ENCODE measurements at places on chromosomes 7 and 10. TPM values are rescaled to one million over a fixed set of nuclear protein-coding genes. Genes with fewer than 3 reads are reported as not detected.

DNA sequence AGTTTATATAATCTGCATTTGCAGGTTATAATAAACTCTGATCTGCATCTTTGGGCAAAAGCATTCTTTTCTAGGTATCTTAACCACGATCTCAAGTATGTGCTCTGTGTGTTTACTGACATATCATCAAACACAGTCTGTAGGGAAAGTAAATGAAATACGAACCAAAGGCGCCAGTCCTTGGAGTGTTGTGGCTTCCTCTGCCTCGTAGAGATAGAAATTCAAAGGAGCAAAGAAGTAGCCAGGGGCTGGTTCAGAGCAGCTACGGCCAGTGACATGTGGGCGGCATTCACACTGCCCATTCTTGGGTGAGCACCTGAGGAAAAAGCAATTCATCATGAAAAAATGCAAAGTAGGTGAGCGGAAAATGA lies 38.7 kb downstream of the LAMB4 start:
- no peak for DNase-seq

DNA sequence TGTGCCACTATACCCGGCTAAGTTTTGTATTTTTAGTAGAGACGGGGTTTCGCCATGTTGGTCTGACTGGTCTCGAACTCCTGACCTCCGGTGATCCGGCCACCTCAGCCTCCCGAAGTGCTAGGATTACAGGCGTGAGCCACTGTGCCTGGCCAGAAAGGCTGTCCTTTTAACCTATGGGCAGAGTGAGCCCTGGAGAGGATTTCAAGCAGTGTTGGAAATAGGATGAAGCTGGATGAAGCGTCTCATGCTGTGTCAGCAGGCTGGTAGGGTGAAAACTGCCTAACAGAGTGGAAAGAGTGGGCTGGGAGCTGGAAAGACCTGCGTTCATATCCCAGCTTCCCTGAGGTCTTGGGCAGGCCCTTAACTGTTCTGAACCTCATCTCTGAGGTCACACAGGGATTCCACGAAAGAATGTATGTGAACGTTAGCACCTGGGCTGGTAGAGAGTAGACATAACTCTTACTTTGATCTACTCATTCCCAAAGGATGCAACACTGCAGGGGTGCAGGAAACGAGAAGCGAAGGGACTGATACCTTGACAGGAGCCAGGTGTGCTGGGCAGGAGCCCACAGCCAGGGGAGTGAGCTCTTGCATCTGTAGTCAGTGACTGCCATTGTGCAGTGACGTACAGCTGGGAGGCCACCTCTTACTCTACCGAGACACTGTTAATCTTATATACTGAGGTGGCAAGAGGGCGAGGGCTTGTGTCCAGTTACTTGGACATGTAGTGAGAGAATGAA lies 34.1 kb downstream of the WBP1L start:
- DNase-seq, result peak; percentile 86

DNA sequence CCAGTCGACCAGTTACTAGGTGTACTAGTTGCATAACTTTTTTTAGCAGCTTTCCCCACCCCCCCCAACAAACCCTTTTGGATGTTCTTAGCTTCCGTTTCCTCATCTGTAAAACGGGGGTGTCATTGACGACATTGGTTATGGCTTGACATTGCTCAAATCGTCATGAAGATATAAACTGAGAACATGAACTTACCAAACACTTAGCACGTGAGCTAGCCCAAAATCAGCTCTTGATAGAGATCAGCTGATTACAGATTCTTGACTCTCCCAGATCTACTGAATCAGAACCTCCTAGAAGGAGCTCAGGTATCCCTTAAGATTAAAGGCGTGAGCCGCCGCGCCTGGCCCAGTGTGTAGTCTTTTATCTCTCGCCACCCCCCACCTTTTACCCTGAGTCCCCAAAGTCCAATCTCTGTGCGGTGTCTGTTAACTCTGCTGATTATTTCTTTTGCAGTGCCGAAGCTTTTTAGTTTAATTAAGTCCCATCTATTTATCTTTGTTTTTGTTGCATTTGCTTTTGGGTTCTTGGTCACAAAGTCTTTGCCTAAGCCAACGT lies 1.0 kb upstream of the GNA12 start:
- no peak for DNase-seq

DNA sequence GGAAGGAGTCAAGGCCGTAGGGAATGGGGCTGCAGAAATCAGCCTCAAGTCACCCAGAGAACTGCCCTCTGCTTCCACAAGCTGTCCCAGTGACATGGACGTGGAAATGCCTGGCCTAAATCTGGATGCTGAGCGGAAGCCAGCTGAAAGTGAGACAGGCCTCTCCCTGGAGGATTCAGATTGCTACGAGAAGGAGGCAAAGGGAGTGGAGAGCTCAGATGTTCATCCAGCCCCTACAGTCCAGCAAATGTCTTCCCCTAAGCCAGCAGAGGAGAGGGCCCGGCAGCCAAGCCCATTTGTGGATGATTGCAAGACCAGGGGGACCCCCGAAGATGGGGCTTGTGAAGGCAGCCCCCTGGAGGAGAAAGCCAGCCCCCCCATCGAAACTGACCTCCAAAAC lies 50.2 kb upstream of the PDCD4 start:
- DNase-seq, result no peak

- DNase-seq, result no peak
Measured at GRCh38 chr10:128487517-128487916, 361.3 kb upstream of the MKI67 start.

DNA sequence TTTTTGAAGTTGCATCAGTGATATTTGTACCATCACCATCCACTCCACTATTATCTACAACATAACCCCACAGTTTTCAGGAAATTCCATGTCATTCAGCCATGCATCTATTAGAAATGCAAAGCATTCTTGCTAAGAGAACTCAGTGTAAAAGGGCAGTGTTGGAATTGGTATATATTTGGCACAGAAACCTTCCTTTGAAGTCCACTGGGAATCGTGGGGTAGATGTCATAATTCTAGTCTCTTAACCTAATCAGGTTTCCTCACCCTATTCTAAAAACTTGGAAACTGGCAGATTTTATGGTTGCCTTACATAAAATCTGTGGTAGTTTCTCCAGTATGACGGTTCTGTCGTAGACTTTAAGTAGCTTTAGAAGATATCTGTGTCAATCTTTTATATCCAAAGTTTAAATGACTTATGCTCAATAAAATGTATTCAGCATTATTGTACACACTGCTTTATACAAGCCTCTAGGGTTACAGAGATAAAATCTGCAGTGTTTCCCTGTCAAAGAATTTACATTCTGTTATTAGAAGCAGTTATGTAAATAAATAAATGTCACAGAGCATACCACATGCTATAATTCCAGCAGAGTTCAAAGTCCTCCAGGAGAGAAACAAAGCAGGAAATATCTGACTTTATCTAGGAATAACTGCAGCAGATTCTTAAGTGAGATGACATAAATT lies 704.4 kb upstream of the CELF2 start:
- no peak for DNase-seq

Gene METTL27
- 11.8 TPM for total RNA-seq
